EH (cell line): ENCODE measurements at places on chromosomes 1 and 21.

- DNase-seq, result peak; percentile 40
Measured at GRCh38 chr1:59016390-59016789, 232.5 kb upstream of the JUN start.

- no peak for DNase-seq
Measured at GRCh38 chr1:18612073-18612472, 18.6 kb upstream of the PAX7 start.

DNA sequence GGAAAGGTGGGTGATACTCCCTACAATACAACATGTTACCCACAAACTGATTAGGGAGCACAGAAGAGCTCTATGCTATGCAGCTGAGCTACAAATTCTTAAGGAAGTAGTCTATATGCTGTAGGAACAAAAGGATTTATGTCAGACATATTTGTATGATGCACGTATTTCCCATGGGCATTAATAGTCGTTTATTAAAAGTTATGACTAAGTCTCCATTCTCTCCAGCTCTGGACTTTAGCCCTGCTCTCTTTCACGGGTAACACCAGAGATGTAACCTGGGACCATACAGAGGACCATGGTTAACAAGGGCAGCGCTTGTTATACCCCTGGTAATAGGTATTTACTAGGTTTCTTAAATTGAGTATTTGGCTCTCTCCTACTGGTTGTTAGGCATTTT, 168.2 kb upstream of the C1orf105 start:
- no peak for DNase-seq

DNA sequence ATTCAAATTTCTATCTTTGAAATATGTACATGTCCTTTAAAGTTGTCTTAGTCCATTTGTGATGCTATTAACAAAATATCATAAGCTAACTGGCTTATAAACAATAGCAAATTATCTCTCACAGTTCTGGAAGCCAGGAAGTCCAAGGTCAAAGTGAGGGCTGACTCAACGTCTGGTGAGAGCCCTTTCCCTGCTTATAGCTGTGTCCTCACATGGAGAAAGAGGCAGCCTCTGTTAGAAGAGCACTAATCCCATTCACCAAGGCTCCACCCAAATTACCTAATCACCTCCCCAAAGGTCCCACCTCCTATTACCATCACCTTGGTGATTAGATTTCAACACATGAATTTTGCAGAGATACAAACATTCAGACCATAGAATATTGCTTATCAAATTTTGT, 450.1 kb upstream of the BEND5 start:
- DNase-seq, result no peak

DNA sequence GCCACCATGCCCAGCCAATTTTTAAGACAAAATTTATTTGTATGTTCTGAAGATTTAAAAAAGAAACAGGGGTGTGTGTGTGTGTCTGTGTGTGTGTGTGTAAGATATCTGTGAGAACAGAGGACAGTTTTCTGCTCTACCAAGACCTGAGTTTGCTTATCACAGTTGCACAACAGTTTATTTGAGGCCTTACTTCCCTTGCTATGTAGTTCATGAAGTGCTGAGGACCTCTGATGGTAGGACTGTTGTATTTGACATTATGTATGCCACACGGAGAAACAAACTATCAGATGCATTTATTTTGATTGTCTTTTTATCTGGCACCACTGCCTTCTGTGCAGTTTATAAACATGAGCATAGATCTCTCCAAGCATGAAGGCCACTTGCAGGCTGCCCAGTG, 355.2 kb downstream of the PBX1 start:
- DNase-seq, result peak; percentile 35

DNA sequence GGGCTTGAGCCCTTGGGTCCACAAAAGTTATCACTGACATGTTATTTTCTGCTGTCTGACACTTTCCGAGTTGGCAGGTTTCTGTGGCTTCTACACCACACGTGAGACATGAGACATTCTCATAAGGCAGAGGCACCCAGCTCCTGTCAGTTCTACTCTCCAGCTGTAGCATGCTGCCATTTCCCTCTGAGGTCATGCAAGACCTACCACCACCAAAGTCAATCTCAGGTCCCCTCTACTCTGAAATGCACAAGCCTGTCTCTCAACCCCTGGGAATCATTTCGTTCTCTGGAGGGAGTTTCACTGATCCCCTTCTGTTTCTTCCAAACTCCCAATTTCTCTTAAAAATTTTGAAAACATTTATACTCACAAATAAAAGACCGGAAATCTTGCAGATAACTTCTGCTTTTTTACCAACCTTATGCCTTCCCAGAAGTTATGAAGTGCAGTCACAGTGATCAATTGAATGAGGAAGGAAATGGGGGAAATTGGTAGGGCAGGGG, 39.5 kb upstream of the CR2 start:
- DNase-seq, result no peak

DNA sequence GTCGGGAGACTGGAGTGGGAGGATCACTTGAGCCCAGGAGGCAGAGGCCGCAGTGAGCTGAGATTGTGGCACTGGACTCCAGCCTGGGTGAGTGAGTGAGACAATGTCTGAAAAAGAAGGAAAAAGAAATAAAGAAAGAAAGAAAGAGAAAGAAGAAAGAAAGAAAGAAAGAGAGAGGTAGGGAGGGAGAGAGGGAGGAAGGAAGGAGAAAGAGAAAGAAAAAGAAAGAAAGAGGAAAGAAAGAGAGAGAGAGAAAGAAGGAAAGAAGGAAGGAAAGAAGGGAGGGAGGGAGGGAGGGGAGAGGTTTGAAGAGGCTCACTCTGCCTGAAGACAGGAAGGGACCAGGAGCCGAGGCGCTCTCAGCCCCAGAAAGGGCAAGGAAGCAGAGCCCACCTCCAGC, 4.8 kb upstream of the TCP10L start:
- DNase-seq, result no peak

DNA sequence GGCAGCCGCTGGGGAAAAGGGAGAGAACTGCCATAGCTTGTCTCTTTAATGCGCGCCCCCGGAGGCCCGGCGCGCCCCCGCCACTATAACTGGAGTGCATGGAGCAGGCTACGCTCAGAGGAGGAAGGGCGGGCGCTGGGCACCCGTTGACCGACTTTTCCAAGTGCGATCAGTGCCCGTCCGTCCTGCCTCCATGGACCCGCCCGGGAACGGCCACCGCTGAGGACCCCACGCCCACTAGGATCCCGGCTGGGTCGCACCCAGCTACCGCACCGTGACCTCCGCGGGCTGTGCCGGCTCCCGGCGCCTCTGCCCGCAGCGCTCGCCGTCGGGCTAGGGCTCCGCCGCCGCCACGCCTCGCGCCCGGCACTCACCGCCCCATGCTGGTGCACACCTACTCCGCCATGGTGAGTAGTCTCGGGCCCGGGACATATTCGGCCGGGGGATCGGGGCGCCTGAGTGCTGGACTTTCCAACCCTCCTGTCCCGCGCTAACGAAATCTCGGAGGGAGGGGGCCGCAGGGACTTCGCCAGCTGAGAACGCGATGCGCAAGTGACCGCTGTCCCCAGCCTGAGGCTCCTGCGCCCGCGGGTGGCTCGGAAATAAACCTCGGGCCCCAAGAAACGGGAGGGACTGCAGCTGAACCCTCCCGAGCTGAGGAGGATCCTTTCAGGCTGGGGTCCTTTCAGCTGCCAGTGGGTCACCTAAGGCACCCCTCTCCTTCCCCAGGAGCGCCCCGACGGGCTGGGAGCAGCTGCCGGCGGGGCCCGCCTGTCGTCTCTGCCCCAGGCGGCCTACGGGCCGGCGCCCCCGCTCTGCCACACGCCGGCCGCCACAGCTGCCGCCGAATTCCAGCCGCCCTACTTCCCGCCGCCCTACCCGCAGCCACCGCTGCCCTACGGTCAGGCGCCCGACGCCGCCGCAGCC, at the start of gene TFAP2E:
TFAP2E (plus strand) TSS at position 117 of the 927 bp plus-strand sequence; CDS start at position 381, 264 bp downstream.
- DNase-seq, result peak; percentile 60

DNA sequence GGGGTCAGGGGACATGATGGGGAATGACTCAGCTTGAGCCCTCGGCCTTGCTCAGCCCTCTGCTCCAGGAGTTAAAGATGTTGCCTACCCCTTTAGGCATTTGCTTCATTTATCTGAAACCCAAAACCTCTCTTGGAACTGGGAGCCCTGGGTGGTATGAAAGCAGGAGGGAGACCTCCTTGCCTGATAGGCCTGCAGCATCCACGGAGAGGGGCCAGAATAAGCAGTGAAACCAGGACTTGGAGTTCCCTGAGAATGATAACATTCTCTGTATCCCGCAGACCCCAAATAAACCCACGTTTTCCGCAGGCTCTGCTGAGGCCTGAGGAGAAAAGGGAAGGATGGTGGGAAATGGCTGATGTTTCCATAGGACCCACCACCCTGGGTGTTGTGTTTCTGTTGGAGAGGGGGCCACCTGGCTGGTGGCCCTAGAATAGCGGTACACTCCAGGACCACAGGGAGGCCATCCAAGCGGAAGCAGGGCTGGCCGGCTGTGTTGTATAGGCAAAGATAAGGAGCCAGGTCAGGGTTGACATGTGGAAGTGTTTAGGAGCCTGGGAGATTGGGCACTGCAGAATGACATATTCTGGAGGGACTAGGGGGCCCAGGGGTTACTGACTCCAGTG, 77.4 kb downstream of the FOXD2 start:
- DNase-seq, result no peak

GRCh38 chr1:68384321-68384813, 65.4 kb downstream of the RPE65 start:
- DNase-seq, result peak; percentile 100

DNA sequence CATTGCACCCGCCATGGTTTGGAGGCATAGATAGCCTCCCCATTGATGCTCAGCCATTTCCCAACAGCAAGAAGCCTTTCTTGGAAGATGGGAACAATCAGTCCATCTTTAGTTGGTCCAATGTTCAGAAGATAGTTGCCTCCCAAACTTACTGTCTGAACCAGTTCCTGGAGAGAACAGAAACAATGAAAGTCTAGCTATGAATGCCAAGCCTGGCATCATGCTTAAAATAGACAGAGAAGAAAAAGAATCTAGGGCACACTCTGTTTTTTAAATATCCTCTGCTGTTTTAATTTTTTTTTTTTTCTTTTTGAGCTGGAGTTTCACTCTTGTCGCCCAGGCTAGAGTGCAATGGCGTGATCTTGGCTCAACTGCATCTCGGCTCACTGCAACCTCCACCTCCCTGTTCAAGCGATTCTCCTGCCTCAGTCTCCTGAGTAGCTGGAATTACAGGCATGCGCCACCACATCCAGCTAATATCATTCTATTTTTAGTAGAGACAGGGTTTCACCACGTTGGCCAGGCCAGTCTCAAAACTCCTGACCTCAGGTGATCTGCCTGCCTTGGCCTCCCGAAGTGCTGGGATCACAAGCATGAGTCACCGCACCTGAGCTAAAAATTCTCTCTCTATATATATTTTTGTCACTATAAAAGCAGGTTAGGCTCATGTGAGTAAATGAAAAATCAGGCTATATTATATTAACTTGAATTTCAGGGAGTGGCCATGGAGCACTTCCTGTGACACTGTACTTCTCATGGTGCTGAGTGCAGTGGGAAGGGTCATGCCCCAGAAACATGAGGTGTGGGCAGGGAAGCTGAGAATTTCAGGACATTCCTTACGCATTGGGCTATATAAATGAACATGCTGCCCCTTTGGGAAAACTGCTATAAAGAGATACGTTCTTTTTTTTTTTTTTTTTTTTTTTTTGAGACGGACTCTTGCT, 19.1 kb downstream of the FUCA1 start:
- no peak for DNase-seq

GRCh38 chr1:26225033-26225831, 8.8 kb upstream of the CEP85 start:
- DNase-seq, result peak; percentile 35

DNA sequence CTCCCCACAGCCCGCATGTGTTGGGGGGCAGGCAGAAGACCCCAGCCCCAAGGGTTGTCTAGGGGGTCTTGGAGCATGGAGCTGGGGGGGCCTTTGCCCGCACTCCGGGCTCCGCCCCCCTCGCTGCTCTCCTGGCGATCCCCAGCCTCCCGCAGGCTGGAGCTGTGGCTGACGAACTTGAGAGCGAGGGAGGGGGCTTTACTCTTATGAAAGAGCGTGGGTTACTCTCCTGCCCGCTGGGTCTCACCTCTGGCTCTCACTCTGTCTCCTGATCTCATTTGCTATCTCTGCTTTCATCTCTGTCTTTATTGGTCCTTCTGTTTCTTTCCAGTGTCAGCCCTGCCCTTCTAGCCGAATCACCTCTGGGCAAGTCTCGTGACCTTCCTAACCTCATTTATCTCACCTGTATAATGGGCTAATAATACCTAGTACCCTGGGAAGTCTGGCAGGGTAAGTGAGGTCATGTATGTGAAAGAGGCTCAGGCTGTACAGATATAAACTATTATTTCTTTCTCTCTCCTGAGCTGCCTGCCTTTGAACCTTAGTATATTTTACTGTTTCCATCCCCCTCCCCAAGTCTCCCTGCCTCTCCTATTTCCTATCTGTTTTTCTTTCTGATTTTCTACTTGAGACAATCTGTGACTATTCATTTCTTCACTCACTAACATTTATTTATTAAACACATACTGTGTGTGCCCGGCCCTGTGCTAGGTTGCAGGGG, 731 bp downstream of the EFNA4 start:
- DNase-seq, result peak; percentile 32

DNA sequence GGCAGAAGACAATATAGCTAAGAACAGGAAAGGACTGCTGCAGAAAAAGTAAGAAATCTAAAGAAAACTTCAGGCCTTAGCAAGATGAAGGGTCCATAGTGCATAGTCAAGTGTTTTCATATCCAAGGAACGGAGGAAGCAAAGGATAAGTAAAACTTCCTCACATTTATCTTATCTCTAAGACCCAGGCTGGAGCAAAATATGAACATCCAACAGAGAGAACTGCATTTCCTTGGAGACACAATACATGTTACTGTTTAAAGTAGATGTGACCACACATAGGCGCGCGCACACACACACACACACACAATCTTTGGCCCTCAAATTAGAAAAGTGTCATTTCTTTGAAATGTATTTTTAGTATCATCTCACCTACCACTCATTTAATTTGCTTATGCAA, 66.7 kb downstream of the TTLL7 start:
- DNase-seq, result no peak
